ENCODE measurements at places on chromosomes 7 and 10.

DNA sequence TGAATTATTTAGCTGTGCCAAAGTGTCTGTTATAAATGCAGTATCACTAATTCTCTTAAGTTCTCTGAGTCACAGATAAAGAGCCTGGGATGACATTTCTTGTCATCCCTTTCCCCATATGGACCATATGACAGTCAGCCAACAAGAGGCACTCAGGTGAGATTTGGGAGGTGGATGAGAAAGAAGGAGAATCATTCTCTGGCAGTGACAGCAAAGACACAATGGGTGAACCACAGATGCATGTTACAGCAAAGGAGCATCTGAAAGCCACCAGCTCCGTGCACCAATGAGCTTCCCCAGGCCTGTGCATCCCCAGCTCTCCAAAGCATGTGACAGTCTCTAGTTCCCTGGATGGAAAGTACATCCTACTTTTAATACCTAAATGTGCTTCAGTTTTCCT is 10.8 kb downstream of the GIMAP6 start:
- no peak for DNase-seq

DNA sequence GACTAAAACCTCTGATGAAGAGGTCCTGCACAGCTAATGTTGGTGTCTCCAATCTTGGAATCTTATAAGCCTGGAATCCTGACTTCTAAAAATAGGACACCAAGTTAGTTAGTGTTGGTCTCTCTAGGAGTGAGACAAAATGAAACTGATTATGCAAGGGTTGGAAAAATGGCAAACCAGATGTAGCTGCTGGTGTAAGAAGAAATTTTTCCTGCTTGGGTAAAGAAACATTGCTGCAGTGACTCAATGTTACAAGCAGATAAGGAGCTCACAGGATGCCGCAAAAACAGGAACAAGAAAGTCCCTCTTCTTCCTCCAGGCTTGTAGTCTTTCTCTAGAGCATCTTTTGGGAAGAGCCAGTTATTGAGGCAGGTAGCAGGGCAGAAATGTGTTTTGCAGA is 449.0 kb downstream of the ETV1 start:
- DNase-seq: no peak

GRCh38 chr10:75208181-75208580 is 2.4 kb upstream of the VDAC2 start:
- peak; percentile 42 for DNase-seq

DNA sequence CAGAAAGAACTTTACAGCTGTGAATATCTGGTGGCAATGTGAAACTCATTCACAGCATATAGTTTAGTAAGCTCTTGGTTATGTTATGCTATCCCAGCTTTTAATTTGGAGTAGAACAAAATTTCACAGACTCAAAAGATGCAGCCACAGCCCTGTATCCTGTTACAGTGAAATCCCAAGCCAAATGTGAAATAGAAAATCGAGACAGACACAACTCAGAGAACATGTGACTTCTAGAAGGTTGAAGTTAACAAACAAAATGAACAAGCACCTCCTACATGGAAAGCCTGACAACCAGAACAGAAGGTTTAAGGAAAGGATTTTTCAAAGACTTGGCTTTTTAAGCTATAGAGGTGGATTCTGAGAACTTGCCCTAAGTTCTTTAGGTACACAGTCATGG is 39.6 kb downstream of the JAZF1 start:
- DNase-seq: no peak

- DNase-seq: no peak
These were observed 249.3 kb downstream of the REEP3 start for GRCh38 chr10:63770523-63770922.

- DNase-seq: no peak
These were observed 58.1 kb upstream of the KIAA1217 start for GRCh38 chr10:24150853-24151252.

GRCh38 chr7:40213856-40214255 is 79.1 kb downstream of the SUGCT start:
- DNase-seq: no peak

- DNase-seq: no peak
These were observed 689.8 kb upstream of the NRP1 start for GRCh38 chr10:34024282-34024681.

DNA sequence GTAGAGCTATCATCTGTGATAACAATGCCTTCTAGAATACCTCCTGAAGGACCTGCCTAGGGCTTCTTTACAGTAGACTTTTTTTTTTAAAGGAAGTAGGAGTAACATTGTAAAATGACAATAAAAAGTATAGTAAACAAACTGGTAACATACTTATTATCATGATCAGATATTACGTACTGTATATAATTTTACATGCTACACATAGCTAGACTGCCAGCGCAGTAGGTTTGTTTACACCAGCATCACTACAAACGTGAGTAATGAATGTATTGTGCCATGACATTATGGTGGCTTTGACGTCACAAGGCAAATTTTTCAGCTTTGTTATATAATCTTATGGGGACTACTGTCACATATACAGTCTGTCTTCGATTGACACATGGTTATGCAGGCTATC is 15.4 kb upstream of the ZRANB1 start:
- DNase-seq: no peak

- DNase-seq: no peak
These were observed 5.4 kb downstream of the ZC3HAV1 start for GRCh38 chr7:139104091-139104450.

- no peak for DNase-seq
These were observed 35.6 kb downstream of the SRPK2 start for GRCh38 chr7:105352901-105353668.

DNA sequence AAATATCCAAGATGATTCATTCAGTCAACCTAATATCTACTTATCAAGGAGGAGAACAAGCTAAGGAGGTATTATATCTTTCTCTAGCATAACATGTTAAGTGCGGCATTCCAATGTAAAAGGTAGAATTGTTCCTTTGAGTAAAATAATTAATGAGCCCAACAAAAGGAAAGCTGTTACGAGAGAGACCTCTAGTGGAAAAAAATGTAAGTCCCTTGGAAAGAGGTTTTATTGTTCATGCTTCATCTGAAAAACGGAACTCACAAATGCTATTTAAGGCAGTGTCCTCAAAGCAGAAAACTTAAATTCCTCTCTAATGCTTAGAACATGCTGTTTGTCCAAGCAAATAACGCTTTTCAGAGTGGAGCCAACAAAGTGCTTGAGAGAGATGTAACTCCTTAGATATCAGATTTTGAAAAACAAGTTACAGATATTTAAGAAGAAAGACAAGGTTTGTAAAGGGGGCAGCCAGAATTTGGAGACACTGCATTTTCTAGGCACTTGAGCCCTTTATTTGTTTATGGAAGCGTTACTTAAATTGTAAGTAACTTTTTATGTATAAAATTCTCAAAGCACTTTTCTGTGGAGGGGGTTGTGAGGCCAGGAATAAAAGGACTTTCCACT is 119.9 kb downstream of the TFEC start:
- DNase-seq: peak; percentile 25

DNA sequence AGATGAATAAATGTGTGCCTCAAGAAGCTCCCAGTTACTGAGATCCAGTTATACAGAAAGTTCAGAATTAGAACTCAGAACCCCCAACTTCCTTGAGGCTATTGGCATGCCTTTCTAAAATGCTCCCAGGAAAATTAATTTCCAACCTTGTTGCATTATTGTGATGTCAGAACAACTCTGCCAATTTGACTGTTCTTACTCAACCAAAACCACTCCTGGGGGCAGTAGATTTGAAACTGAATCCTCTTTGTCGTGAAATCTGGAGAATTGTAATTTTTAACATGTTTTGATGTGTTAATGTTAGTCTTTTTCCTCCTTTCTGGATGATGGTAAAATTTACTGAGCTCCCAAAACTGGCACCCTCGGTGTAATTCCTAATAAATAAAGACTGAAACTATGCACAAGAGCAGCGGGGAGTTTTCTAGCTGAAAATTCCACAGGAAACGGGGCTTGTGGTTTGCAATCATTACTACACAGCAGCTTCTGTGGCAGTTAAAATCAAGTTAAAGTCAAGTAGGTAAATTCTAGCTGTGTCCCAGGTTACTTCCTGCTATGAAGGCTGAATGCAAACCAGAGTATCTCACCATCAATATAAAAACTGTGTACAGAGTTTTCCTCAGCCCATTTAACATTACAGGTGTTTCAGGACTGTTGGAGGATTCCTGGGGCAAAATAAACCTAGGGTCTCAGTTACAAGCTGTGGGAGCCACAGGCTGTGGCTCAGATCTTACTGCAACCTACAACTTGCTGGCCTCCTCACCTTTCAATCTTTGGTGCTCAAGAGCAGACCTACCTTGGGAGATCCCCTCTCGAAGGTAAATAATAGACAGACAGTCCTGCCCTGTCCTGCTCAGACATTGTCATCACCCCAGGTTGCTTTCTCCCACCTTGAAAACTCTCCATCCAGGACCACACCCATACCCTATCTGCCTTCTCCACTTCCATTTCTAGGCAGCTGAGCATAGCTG is 156.3 kb upstream of the KMT2E start:
- no peak for DNase-seq

- no peak for DNase-seq
These were observed 167.1 kb downstream of the DIP2C start for GRCh38 chr10:522350-522749.

- no peak for DNase-seq
These were observed 5.1 kb upstream of the TSPAN12 start for GRCh38 chr7:120862987-120863590.

DNA sequence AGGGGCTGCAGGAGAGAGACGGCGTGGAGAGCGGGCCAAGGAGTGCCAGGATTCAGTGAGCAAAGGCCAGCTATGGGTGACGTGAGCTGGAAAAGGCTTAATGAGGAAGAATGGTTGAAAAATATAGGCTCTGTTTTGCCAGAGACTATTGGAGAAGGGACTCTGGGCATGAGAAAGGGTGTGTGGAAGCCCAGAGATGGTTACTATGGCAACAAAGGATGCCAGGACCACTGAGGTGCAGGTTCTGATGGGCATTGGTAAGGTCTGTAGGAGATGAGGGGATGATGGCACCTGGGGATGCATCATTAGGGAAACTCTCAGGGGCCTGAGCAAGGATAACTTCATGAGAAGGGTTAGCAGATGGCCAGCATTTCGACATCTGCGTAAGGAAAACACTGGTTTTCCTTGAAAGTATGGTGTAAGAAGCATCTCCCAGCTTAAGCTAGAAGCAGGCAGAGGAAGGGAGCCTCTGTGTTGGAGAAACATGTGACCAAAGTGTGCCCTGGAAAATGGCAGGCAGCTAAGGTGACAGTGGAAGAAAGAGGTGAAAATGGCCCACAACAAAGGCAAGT is 21.6 kb upstream of the FAM180A start:
- no peak for DNase-seq

DNA sequence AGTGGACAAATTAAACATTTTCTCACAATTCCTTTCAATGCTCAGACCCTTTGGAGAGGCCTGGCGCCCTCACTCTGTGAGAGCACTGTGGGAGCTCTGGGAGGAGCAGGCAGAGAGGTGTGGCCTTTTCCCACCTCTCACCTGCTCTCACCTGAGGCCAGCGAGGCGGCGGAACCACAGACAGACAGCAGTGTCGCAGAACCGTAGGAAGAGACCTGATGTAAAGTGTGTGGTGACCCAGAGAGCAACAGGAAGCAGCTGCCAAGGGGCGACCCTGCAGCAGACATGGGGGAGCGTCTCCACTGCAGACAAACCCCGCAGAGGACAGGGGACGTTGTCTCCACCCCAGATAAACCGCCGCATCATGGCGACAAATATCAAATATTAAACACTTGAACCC is 15.6 kb upstream of the PARP12 start:
- DNase-seq: no peak

DNA sequence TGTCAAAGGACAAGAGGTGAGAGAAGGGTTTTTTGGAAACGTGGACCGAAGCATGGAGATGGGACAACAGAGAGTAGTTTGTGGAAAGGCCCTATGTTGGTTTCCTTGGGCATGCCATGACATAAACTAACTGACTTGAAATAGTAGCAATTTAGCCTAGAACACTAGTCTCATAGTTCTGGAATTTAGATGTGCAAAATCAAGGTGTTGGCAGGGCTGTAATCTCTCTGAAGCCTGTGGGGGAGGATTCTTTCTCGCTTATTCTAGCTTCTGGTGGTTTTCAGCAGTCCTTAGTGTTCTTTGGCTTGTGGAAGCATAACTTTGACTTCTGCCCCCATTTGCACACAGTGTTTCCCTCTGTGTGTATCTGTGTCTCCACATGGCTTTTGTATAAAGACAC is 283.4 kb downstream of the GFRA1 start:
- peak; percentile 13 for DNase-seq

GRCh38 chr7:21218155-21218554 is 209.7 kb upstream of the SP4 start:
- no peak for DNase-seq

- DNase-seq: peak; percentile 13
These were observed 53.6 kb upstream of the CHCHD3 start for GRCh38 chr7:133135451-133135850.

- DNase-seq: no peak
These were observed 128.6 kb downstream of the SKIDA1 start for GRCh38 chr10:21396889-21397288.

DNA sequence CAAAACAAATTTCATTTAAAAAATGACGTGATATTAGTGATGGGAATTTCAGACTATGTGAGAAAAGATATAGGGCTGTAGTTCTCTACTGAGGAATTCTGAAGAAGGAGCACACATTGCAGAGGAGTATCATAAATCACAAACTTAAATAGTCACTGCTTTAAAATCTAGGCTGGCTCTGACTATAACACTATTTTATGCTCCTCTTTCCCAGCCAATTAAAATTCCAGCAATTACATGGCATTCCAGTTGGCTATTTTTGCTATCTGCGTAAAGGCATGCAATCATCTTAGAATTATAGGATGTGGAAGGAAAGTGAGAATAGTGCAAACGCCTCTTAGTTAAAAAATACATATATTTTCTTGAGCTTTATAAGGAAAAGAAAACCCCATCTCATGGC is 123.1 kb downstream of the GNAI1 start:
- DNase-seq: no peak

GRCh38 chr7:33757050-33757449 is 148.3 kb upstream of the BMPER start:
- peak; percentile 43 for DNase-seq

GRCh38 chr7:105677817-105678573 is 96.7 kb upstream of the EFCAB10 start:
- DNase-seq: no peak

DNA sequence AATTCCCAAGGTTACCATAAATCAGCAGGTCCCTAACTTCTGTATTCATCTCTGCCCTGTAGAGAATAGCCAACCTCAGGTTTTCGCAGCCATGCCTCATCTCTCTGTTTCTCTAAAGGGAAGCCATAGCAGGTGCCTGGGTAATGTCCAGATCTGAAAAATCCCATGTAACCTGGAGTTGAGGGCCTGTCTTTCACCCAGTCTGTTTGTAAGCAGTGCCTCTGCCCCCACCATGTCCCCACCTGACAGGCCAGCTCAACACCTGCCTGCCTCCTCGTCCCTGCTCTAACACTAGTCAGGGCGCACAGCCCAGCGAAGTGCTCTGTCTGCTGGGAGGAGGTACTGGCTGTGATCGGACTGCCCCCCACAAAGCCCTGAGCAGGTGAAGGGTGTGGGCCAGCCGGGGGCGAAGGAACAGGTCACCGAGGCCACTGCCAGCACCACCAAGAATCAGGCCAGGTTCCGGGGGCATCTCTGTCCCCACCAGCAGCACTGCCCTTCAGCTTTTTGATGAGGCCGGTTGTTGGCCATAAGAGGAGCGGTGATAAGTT is 210.4 kb downstream of the MGMT start:
- DNase-seq: no peak

Data from EL (cell line).